Uterus (tissue), 4 donors: ENCODE measurements at places on chromosomes 12 and 14. TPM values are rescaled to one million over a fixed set of nuclear protein-coding genes. Genes with fewer than 3 reads are reported as not detected.

GRCh38 chr14:76920331-76921087 is 94.3 kb downstream of the LRRC74A start:
- no peak overlapping the region for H3K4me3 ChIP-seq
- H3K4me1 ChIP-seq = peaks cover 21% of the 10 kb centered on the region
- no peaks in the 10 kb centered on the region for H3K36me3 ChIP-seq
- DNase-seq = peak; percentile 52
- peak overlapping the region; percentile 88 for H3K27ac ChIP-seq

Gene PLEKHG7
- total RNA-seq = 1.5 TPM

Gene DNAH10
- total RNA-seq = under 0.01 TPM

DNA sequence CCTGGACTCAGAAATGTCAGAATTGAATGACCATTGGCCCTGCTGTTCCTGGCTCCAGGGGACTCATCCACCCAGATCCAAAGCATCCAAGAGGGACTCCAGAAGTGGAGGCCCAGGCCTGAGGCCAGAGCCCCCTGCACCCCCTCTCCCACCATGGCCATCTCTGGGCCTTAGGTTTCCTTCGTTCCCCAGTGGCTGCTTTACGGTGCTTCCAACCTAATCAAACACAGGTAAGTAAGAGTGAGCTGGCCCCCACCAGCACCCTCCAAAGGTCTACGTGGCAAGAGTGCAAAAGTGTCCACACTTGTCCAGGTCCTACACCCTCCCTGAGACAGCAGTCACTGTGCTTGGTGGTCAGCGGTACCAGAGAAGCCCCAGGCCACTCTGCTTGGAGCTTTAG is 139.0 kb downstream of the DPF3 start:
- no peak overlapping the region for H3K27ac ChIP-seq
- no peaks in the 10 kb centered on the region for H3K36me3 ChIP-seq
- H3K4me1 ChIP-seq = no peaks in the 10 kb centered on the region
- no peak overlapping the region for H3K4me3 ChIP-seq
- no peaks in the 10 kb centered on the region for H3K27me3 ChIP-seq
- DNase-seq = no peak

DNA sequence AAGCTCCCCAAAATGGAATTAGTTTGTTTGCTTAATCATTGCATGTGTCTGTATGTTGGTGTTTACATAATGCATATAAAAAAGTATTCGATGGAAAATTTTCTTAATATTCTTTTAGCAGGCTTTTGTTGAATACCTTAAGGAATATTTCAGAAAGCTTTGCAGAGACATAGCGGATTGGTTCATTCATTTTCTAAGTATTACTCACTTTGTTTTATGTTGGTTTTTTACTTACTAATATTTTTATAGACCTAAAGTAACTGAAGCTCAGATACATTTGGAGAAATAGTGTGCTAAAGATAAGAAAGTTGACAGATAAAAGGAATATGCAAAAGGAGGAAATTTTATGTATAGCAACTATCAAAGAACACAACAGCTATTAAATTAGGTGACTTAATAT is 191.0 kb downstream of the ERC1 start:
- H3K4me1 ChIP-seq = no peaks in the 10 kb centered on the region
- no peak overlapping the region for H3K4me3 ChIP-seq
- no peak overlapping the region for H3K27ac ChIP-seq

Gene AQP2
- not detected for total RNA-seq

Gene PPP1R1A
- 1.5 TPM for total RNA-seq

GRCh38 chr14:56156096-56156495 is 37.9 kb downstream of the PELI2 start:
- H3K27me3 ChIP-seq = no peaks in the 10 kb centered on the region
- H3K4me3 ChIP-seq = no peak overlapping the region
- no peaks in the 10 kb centered on the region for H3K36me3 ChIP-seq
- no peak overlapping the region for H3K27ac ChIP-seq
- DNase-seq = no peak

DNA sequence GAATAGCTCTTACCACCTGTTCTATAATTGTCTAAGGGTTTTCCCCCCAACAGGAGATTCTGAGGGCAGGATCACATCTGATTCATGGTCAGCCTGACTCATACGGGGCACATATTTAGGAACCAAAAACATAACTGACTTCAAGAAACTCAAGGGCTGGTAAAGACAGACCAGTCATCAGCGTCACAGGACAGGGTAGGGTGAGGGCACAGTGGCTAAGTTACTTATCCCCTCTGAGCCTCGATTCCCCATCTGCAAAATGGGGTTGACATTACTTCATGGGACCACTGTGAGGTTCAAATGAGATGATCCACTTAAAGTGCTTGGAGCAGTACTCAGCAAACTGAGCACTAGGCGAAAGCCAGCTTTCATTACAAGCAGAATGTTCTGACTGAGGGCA is 606 bp downstream of the CINP start:
- peak overlapping the region; percentile 92 for H3K27ac ChIP-seq
- no peaks in the 10 kb centered on the region for H3K36me3 ChIP-seq
- H3K4me1 ChIP-seq = peaks cover 3% of the 10 kb centered on the region
- no peaks in the 10 kb centered on the region for H3K27me3 ChIP-seq
- DNase-seq = no peak
